Neural progenitor cell (in vitro differentiated cells): ENCODE measurements at places on chromosomes 1 and 21. TPM values are rescaled to one million over a fixed set of nuclear protein-coding genes. Genes with fewer than 3 reads are reported as not detected.

The KCNK2 gene
- 0.50 and 1.1 TPM in 2 replicates for total RNA-seq

The CD52 gene
- 2.5 and 7.3 TPM in 2 replicates for total RNA-seq

The LCE3A gene
- total RNA-seq: not detected in 2 replicates

The SPATA45 gene
- 1.1 TPM in 1 of 2 replicates, not detected in the other for total RNA-seq

The MXRA8 gene
- 6.8 and 24.0 TPM in 2 replicates for total RNA-seq

The TINAGL1 gene
- not detected in 2 replicates for total RNA-seq

The MRPL39 gene
- 35.5 and 63.1 TPM in 2 replicates for total RNA-seq

The VHLL gene
- total RNA-seq: 0.34 TPM in 1 of 2 replicates, not detected in the other

- no peaks in the 10 kb centered on the region for H3K27me3 ChIP-seq
- no peak overlapping the region for H3K27ac ChIP-seq
Observed at GRCh38 chr21:45541221-45542039, 810 bp downstream of the SLC19A1 start.

DNA sequence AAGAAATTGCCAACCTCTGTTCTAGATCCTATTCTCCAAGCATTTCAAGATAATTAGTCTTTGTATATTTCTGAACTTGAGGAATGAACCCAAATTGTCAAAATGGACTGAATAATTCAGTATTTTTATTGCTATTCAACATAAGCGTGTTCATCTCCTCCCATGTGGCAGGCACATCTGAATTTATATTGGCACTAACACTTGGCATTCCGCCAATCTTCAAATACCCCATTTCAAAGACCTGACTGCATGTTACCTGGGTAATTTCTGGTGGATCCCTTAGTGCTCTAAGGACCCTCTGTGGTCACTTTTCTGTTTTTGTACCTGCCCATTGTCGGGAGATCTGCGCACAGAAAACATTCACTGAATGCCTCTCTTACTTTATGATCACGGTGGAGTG lies 66.6 kb downstream of the BACE2 start:
- no peak overlapping the region for H3K27ac ChIP-seq
- DNase-seq: no peak
- H3K27me3 ChIP-seq: no peaks in the 10 kb centered on the region
- H3K4me3 ChIP-seq: no peak overlapping the region
- H3K4me1 ChIP-seq: no peaks in the 10 kb centered on the region
- no peaks in the 10 kb centered on the region for H3K36me3 ChIP-seq

DNA sequence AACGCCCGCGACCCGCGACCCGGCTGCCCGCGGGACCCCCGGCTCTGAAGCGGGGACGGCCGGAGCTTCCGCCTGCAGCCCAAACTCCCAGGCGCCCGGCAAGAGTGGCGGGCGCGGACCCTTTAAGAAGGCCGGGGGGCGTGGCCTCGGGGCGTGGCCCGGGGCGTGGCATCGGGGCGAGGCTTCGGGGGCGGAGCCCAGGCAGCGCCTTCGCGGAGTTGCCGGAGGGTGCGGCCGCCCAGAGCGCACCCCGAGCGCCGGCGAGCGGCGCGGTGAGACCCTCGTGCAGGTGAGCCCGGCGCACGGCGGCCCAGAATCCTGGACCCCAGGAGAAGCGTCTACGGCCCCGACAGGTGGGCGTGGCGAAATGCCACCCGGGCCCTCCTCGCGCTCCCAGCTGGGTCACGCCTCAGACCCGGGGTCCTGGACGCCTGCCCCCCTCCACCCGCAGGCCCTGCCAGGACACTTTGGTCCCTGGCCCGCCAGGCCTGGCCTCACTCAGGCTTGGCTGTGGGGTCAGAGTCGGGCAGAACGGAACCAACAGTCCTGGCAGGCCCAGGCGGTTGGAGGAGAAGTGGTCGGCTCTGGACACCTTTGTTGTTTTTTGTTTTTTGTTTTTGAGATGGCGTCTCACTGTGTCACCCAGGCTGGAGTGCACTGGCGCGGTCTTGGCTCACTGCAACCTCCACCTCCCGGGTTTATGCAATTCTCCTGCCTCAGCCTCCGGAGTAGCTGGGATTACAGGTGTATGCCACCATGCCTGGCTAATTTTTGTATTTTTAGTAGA lies 14.4 kb downstream of the RNF223 start:
- peaks cover 17% of the 10 kb centered on the region for H3K4me1 ChIP-seq
- peaks cover 80% of the 10 kb centered on the region for H3K27me3 ChIP-seq

DNA sequence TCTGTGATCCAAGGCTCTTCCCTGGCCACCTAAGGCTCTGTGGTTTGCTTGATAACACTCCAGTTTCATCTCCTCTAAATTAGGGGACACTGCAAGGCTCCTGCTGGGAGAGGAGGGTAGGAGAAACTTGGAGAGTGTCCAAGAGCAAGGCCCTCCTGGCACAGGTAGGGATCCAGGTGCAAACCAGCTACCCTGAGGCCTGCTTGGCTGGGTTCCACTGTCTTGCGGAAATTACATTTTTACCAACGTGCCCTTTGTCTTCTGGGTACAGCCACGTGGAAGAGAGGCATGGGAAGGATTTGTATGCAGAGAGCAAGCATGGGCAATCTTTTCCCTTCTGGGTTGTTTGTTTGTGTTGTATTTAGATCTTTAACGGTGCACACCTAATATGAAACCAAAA lies 132.5 kb downstream of the PRDM2 start:
- no peak overlapping the region for H3K4me3 ChIP-seq
- H3K4me1 ChIP-seq: no peaks in the 10 kb centered on the region
- peaks cover 5% of the 10 kb centered on the region for H3K27me3 ChIP-seq
- H3K27ac ChIP-seq: no peak overlapping the region

DNA sequence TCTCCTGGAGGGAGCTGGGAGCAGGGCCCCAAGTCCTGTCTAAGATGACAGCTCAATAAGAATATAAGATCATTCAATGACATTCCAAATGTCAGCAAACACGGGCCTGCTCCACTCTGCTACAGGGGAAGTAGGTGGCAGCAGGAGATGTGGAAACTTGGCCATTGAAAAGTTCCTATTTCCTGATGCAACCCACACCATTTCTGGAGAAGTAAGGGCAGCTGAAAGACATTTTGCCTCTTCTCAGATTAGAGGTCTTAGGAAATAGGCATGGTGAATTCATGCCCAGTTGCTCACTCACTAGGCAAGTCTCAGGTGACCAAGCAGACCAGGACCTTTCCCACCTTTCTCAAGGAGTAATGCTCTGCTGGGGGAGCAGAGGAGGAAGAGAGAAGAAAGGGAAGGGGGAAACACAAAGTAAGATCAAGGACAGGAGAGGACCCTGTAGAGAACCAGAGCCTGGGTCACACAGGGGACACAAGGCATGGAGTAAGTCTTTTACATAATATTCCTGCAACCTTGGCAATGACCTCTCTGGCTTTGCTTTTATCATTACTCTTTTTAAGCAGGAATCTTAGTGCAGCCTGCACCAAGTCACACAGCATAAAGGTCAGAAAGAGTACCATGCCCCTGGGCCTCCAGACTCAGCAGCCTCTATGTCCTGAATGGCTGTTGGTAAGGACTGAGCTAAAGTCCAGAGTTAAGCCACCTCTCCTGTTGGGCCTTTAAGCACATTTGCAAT lies 68.9 kb downstream of the DMAP1 start:
- H3K27me3 ChIP-seq: no peaks in the 10 kb centered on the region
- no peaks in the 10 kb centered on the region for H3K4me1 ChIP-seq
- H3K4me3 ChIP-seq: no peak overlapping the region
- no peak overlapping the region for H3K27ac ChIP-seq
- no peaks in the 10 kb centered on the region for H3K36me3 ChIP-seq
- DNase-seq: no peak

- H3K27me3 ChIP-seq: no peaks in the 10 kb centered on the region
- H3K27ac ChIP-seq: no peak overlapping the region
- H3K4me3 ChIP-seq: no peak overlapping the region
- H3K36me3 ChIP-seq: no peaks in the 10 kb centered on the region
- peaks cover 24% of the 10 kb centered on the region for H3K4me1 ChIP-seq
- no peak for DNase-seq
Observed at GRCh38 chr1:2291577-2291976, 63.5 kb downstream of the SKI start.

DNA sequence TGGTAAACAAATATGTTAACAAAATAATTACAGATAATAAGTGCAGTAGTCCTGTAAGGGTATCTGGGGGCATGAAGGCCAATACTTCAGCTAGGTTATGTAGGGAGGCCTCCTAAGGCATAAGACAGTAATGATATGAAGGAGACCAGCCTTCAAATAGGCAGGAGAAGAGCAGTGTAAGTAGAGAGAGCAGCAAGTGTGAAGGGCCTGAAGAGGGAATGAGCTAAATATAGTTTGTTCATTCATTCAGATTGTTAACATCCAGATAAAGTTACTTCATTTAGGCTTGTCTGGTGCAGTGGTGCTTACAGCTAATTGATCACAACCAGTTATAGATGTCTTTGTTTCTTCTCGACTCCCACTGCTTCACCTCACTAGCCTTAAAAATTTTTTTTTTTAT lies 71.1 kb downstream of the EPB41 start:
- H3K4me1 ChIP-seq: peaks cover 17% of the 10 kb centered on the region
- peaks cover 8% of the 10 kb centered on the region for H3K36me3 ChIP-seq
- DNase-seq: no peak
- no peak overlapping the region for H3K4me3 ChIP-seq
- H3K27ac ChIP-seq: no peak overlapping the region

DNA sequence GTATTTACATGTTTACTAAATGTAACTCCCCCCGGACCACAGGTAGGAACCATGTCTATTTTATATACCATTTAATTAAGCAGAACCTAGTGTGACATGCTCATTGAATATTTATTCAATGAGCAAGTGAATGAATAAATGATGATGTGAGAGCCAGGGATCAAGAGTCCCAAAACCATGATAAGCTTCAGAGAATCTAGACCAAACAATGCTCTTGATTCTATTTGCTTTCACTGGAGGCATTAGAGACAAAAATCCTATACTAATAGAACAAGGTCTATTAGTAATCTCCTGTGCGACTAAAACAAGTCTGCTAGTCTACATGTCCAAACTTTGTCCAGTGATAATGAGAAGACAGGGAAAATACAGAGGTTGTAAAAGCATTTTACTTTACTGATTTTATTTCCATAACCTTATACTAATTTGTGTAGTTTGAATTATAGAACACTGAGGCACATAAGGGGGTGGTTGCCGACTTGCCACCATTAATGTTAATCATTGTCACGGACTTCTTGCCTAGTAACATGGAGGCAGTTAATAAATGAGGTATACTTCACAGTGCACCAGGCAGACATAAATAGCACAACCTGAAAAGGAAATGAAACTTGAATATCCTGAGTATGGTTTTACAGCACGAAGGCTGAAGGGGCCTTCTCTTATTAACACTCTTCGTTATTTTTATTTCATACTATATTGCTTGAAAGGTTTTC lies 69.8 kb downstream of the TBX15 start:
- no peak overlapping the region for H3K27ac ChIP-seq
- DNase-seq: no peak
- H3K4me1 ChIP-seq: no peaks in the 10 kb centered on the region
- H3K27me3 ChIP-seq: no peaks in the 10 kb centered on the region

- peaks cover 52% of the 10 kb centered on the region for H3K4me1 ChIP-seq
- peak overlapping the region; percentile 44 for H3K27ac ChIP-seq
- H3K27me3 ChIP-seq: no peaks in the 10 kb centered on the region
- H3K36me3 ChIP-seq: peaks cover 31% of the 10 kb centered on the region
- no peak for DNase-seq
Observed at GRCh38 chr1:81976539-81976938, 175.8 kb downstream of the ADGRL2 start.

DNA sequence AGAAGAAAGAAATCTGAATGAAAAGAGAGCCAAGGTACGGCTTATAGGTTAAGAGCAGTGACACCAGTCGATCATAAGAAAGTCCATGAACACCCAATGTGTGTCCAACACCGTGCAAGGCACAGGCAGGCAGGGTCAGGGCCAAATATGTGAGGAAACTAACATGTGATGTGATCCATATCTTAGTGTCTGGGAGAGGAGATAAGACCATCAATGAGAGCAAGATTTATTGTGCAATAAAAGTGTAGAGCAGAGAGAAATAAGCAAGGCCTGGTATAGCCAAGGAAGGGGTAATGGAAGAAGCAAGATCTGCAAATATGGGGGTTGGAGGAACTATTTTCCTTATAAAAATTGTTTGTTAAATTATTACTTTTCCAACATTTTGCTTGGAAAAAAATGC lies 198.8 kb downstream of the CRB1 start:
- no peak overlapping the region for H3K4me3 ChIP-seq
- no peak overlapping the region for H3K27ac ChIP-seq
- H3K4me1 ChIP-seq: peaks cover 31% of the 10 kb centered on the region
- DNase-seq: no peak

- H3K36me3 ChIP-seq: no peaks in the 10 kb centered on the region
- peaks cover 11% of the 10 kb centered on the region for H3K4me1 ChIP-seq
- DNase-seq: no peak
- peaks cover 53% of the 10 kb centered on the region for H3K27me3 ChIP-seq
Observed at GRCh38 chr1:33082575-33083108, 1.7 kb downstream of the AZIN2 start.

- H3K4me3 ChIP-seq: no peak overlapping the region
- H3K27ac ChIP-seq: no peak overlapping the region
- DNase-seq: no peak
- H3K4me1 ChIP-seq: no peaks in the 10 kb centered on the region
- no peaks in the 10 kb centered on the region for H3K27me3 ChIP-seq
Observed at GRCh38 chr1:39753132-39754025, 14.7 kb downstream of the PPIE start.

- H3K27ac ChIP-seq: no peak overlapping the region
- peaks cover 16% of the 10 kb centered on the region for H3K4me1 ChIP-seq
- no peaks in the 10 kb centered on the region for H3K36me3 ChIP-seq
- peak; percentile 31 for DNase-seq
Observed at GRCh38 chr1:26044971-26045721, 772 bp downstream of the SLC30A2 start.

DNA sequence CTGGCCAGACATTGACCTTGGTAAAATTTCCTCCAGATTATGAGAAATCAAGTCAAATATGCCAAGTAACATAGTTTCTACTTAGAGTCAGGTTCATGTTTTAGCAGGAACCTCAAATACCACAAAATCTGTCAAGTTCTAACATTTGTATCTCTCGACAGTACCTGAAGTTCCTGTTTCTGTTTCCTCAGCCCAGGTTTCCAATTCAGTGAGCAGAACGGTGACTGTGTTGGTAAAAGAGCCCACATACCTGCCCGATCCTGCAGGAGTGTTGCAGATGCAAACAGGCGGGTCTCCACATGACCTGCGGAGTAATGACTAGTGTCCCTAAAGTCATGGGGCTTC lies 57.9 kb upstream of the LGALS8 start:
- H3K4me1 ChIP-seq: no peaks in the 10 kb centered on the region
- no peaks in the 10 kb centered on the region for H3K36me3 ChIP-seq
- no peak for DNase-seq
- no peak overlapping the region for H3K27ac ChIP-seq

- H3K27me3 ChIP-seq: no peaks in the 10 kb centered on the region
- H3K4me3 ChIP-seq: no peak overlapping the region
- no peaks in the 10 kb centered on the region for H3K36me3 ChIP-seq
- H3K4me1 ChIP-seq: peaks cover 5% of the 10 kb centered on the region
Observed at GRCh38 chr1:115467196-115467595, 129.1 kb upstream of the NGF start.

- DNase-seq: no peak
- no peaks in the 10 kb centered on the region for H3K27me3 ChIP-seq
- no peak overlapping the region for H3K27ac ChIP-seq
- H3K4me1 ChIP-seq: no peaks in the 10 kb centered on the region
Observed at GRCh38 chr1:161989108-161989507, 34.6 kb downstream of the OLFML2B start.

GRCh38 chr1:150072959-150073358 lies 5.4 kb downstream of the VPS45 start:
- no peak overlapping the region for H3K27ac ChIP-seq
- peaks cover 6% of the 10 kb centered on the region for H3K4me1 ChIP-seq
- no peak overlapping the region for H3K4me3 ChIP-seq
- DNase-seq: no peak
- peaks cover 24% of the 10 kb centered on the region for H3K36me3 ChIP-seq
- no peaks in the 10 kb centered on the region for H3K27me3 ChIP-seq
